ENCODE measurements at places on chromosomes 12 and 14.

DNA sequence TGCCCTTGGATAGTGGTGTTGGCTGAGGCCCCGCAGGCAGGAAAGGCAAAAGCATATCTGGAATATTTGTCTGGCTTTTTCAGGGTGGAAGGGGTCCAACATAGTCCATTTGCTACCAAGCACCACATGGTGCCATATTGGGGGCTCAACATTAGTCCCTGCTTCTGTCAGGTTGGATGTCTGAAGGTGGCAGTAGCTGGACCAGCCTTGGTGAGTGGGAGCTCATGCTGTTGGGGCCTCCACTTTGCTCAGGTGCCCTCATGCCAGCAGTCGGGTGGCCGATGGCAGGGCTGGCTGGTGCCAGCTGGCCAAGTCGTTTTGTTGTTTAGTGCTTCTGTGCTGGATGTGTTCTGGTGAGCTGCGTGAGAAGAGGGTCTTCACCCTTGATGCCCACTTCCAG is 135.3 kb downstream of the PAPOLA start:
- DNase-seq: no peak

DNA sequence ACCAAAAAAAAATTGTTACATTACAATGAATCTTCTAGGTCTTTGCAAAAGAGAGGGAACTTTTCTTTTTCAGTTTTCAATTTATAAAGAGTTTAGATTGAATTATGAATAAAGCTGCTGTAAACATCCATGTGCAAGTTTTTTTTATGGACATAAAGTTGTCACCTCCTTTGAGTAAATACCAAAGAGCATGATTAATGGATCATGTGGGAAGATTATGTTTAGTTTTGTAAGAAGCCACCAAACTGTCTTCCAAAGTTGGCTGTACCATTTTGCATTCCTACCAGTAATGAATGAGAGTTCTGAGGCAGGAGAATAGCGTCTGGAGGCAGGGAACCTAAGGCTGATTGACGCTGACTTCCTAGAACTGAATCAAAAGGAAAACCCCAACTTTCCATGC is 30.2 kb downstream of the LEMD3 start:
- DNase-seq: no peak

GRCh38 chr12:102052192-102053061 is 9.4 kb downstream of the WASHC3 start:
- DNase-seq: no peak

GRCh38 chr12:89525824-89526770 is at the start of gene POC1B:
POC1B (minus strand) TSS chr12:89526047; CDS start chr12:89525895, 152 bp downstream.
- DNase-seq: peak; percentile 80

- no peak for DNase-seq
These were observed 50.8 kb downstream of the NTN4 start for GRCh38 chr12:95739561-95740313.

GRCh38 chr14:48771717-48772116 is 814.5 kb downstream of the RPS29 start:
- DNase-seq: peak; percentile 7

DNA sequence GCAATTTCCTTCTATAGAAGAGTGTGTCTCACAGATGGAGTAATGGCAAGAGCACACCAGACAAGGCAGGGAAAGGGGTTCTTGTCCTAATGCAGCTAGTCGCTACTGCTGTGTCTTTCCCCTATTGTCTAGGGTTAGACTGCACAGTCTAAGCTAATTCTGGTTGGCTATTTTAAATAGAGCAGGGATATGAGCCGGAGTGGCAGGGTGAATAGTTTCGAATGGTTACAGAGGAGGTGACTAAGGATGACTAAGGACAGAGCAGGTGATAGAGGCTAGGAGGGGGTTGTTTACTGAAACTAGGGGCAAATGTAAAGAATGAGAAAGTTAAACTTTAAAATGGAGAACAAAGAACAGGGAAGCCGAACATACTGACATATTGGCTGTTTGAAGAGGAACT is 25.6 kb upstream of the CPNE8 start:
- DNase-seq: no peak

- DNase-seq: peak; percentile 29
These were observed 50.1 kb downstream of the CD9 start for GRCh38 chr12:6250343-6250742.

- DNase-seq: peak; percentile 52
These were observed 9.7 kb downstream of the TOX4 start for GRCh38 chr14:21486640-21487087.

DNA sequence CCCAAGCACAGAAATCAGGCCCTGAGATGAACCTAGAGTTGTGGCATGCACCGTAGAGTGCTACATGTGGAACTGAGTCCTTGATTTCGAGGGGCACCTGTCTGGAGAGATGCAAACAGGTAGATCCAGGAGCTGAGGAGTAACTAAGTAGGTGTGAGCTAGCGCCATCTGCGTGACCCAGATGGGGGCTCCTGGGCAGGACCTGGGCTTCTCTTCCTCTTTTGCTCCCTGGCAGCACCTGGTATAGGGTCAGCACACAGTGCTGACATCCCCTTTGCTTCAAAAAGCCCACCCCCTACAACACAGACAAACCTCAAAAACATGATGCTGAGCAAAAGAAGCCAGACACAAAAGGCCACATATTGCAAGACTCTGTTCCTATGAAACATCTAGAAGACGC is 65.8 kb downstream of the PITPNM2 start:
- DNase-seq: no peak

DNA sequence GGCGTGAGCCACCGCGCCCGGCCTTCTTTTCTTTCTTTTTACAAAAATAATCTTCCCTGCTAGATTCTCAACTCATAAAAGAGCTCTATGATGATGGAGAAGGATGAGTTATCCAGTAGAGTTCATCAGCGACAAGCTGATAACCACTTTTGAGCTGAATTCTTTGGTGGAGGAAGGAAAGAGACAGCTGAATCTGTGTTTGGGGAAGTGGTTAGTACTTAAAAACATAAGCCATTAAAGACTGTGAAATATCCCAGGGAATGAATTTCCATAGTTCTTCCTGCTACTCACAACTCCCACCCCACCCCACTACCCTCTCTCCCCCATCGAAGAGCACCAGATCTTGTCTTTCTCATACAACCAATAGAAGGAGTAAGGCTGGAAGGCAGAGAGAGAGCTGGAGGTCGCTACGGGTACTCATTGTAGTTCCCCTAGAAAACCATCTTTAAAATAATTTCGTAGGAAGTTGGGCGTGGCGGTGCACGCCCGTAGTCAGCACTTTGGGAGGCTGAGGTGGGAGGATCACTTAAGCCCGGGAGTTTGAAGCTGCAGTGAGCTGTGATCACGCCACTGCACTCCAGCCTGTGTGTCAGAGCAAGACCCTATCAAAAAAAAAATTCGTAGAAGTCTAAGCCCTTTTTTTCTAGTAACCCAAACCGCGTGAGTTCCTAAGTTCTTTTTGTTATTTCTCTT is 647 bp upstream of the ESPL1 start:
- DNase-seq: no peak

- DNase-seq: no peak
These were observed 203.3 kb upstream of the NUDT4 start for GRCh38 chr12:93174473-93174872.

- no peak for DNase-seq
These were observed 100.1 kb downstream of the DYRK2 start for GRCh38 chr12:67748743-67749040.

GRCh38 chr14:56996721-56997399 is 186.6 kb upstream of the OTX2 start:
- DNase-seq: no peak

- no peak for DNase-seq
These were observed 88.7 kb upstream of the PLXNC1 start for GRCh38 chr12:94059394-94060368.

- DNase-seq: no peak
These were observed 84.4 kb downstream of the ARF6 start for GRCh38 chr14:49977126-49977841.

DNA sequence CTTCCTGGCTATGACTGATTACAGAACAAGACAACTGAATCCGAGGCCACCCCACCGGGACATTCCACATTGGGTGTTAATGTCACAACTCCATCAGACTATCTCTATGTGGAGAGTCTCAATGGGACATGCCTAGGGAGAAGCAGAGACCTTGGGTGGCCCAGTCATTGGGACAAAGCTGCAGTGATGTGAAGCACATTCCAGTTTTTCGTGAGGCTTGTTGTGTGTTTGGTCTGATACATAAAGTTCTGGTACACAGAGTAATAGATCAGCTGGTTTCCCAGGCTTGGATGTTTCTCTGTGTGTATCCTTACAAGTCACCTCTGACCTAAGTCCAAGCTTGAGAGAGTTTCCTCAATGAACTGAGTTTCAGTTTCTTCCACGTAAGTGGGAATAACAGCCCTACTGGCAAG is 42.3 kb downstream of the CPM start:
- DNase-seq: no peak

- DNase-seq: no peak
These were observed 35.0 kb upstream of the BEGAIN start for GRCh38 chr14:100622224-100622623.

DNA sequence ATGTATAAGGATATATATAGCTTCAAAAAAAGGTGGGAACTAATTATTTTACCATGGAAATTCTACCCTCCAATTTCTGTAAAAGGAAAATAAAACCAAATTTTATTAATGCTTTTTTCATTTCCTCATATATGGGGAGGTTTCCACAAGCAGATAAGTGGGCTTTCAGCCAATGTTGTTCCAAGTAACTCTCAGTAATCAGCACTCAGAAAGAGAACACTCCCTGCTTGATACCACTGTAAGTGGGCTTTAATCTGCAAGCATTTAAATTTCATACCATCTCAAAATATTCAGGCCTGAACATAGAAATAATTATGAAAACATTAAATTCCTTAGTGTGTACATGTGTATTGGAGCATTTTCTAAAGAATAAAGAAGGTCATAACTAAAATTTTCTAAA is 827.6 kb downstream of the C12orf50 start:
- DNase-seq: peak; percentile 39

DNA sequence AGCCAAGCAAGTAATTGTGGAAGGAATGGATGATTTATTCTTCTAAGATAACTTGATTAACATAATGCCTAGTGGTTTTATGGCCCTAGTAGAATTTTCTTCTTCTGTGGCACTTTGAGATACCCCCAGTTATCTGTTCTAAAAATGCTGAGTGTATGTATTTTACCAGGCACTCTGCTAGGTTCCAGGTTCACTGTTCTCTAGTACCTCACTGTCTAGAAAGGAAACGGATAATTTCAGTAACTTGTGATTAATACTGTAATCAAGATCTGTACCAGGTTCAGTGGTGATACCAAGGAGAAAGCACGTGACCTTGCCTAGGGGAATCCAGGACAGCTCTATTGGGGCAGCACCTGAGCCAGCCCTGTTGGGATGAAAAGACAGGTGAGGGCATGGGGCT is 8.0 kb downstream of the ANO6 start:
- DNase-seq: no peak

GRCh38 chr14:55832122-55832911 is 252.3 kb downstream of the KTN1 start:
- DNase-seq: peak; percentile 37

DNA sequence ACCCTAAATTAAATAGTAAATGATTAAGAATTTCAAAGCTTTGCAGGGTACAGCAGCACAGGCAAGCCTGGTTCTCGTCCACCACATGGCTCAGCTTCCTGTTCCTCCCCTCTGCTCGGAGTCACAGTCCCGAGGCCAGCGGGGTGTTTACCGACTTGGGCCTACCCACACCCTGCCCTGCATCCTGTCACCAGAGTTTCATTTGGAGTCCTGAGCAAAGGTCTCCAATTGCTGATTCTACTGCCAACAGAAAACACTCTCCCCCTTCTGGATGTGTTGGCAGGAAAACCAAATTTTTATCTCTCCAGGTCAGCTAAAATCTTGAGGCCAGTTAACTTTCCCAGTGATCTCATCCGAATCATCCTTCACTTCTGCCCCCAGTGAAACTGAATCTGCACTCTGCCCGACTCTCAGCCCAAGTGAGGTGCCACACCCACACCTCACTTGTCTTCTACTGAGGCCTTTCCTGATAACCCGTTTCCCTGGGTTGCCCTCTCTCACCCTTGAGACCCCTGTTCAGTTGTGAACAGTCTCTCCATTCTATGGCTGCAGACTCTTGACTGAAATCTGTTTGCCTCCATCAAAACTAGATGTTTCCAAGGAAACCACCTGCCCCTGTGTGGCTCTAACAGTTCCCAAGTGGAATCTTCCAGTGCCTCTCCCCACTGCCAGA is 71.2 kb downstream of the VCPKMT start:
- peak; percentile 82 for DNase-seq

- no peak for DNase-seq
These were observed 52.0 kb upstream of the PSMA6 start for GRCh38 chr14:35240231-35240630.

DNA sequence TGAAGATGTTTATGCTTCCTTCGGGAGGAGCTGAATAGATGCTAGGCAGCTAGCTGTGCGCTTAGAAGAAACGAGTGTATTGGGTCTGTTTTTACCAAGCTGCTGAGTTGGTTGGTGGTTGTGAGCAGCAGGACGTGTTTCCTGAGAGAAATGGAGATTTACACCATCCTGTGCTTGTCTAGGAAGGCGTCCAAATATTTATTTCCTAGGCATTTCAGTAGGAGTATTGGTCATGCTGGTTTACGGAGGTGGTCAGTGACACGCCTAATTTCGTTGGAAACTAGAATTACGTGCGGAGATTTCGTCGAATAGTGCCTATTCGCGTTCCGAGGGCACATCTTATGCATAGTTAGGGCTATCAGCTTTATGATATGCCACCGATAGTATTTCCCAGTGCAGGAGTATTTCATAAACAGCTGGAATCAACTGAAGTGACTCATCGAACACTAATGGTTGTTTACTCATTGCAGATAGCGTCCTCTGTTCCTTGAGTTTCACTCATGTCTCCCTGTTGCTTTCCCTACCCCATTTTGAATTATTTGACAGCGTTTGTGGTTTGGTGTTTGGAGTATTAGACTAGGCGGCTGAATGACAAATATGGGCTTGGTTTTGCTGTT is 780 bp downstream of the TBC1D15 start:
- DNase-seq: peak; percentile 82

DNA sequence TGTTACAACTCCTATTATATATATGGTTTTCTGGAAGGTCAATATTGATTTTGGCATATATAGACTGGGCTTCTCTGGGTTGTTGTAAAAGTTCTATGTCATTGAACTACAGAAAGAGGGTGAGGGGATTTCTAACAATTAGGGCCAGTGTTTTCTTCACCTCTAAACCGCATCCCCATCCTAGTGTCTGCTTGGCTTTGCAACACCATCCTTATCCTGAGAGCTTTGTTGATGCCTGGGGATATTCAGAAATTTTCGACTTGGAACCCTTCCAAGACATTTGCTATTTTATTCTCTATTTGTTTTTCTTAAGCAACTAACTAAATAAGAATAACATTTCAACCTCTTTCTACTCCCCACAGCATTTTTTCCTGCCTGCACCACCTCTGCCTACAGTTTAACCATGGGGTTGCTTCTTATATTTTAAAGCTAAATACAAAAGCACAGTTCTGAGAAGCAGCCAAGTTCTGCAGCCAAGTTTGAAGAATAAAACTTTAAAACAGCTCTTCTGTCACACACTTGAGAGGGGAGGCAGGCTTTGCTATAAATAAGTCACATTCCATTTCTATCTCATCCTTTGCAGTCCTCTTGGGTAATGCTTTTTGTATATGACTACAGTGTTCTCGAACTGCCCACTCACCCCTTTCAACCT is 53.4 kb downstream of the RGS6 start:
- DNase-seq: peak; percentile 0

DNA sequence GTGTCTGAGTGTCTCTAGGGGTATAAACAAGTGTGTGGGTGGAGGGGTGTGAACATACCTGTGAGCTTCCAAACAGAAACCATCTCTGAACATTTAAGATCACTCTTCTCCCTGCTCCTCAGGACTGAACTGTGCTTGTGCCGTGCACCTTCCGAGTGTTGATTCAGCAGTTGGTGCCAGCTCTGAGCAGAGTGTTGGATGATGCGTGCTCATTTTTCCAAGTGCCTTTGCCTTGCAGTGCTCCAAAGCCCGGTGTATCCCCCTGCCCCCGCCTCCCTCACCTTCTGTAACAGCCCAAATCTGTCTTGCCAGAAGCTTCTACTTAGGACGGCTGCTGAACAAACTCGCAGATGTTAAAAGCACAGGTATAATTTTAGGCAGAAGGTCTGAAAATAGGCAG is 4.4 kb downstream of the WSCD2 start:
- no peak for DNase-seq
